ENCODE measurements at places on chromosomes 12 and 14. TPM values are rescaled to one million over a fixed set of nuclear protein-coding genes. Genes with fewer than 3 reads are reported as not detected.

Gene DDX23
- 96.2 TPM for total RNA-seq

Gene CFAP251
- 0.80 TPM for total RNA-seq

Gene MYO1A
- 0.36 TPM for total RNA-seq

Gene PRR4
- 3.7 TPM for total RNA-seq

Gene OAS1
- 0.56 TPM for total RNA-seq

Gene FAIM2
- total RNA-seq: not detected

Gene CPNE6
- total RNA-seq: not detected

Gene RAB21
- 53.7 TPM for total RNA-seq

Gene LRRC10
- not detected for total RNA-seq

- peak; percentile 76 for DNase-seq
Observed at GRCh38 chr12:110846615-110847566, at the start of gene CCDC63. Gene CCDC63 (plus strand): TSS chr12:110846987. CDS start chr12:110852955, 5,968 bp downstream.

DNA sequence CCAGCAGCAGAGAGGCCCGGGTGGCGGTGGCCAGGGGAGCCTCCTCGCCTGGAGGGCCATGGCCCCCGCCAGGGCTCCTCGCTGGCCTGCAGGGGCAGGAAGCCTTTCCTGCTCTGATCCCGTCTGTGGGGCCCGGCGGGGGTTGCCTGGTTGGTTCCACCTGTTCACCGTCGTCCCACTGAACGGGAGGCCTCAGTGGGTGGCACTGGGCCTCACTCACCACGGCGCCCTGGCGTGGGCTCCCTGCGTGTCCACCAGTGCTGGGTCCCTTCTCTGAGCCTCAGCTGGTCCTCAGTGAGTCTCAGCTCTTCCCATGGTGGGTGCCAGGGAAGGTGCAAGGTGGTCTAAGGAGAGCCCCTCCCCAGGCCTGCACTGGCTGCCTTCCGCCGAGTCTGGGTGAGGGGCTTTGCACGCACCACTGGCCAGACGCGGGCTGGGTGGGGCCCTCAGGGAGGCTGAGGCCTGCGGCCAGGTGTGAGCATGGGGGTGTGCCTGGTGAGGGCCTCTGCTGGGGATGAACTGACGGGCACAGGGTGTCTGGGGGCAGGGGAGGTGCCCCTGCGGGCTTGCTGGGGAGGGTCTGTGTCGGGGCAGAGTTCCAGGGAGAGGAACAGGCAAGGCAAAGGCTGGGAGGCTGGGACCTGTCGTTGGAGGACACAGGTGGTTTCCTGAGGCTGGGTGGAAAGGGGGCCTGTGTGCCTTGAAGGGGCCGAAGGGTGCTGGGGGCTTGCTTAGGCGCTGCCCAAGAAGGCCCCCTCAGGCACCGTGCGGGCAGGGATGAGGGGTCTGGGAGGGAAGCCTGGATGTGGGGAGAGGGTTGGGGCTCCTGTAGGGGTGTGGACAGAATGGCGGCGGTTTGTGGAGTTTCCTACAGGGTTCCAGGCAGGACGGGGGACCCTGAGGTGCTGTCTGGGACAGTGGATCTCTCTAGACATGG lies 339.8 kb downstream of the TMEM121 start:
- no peak for DNase-seq

DNA sequence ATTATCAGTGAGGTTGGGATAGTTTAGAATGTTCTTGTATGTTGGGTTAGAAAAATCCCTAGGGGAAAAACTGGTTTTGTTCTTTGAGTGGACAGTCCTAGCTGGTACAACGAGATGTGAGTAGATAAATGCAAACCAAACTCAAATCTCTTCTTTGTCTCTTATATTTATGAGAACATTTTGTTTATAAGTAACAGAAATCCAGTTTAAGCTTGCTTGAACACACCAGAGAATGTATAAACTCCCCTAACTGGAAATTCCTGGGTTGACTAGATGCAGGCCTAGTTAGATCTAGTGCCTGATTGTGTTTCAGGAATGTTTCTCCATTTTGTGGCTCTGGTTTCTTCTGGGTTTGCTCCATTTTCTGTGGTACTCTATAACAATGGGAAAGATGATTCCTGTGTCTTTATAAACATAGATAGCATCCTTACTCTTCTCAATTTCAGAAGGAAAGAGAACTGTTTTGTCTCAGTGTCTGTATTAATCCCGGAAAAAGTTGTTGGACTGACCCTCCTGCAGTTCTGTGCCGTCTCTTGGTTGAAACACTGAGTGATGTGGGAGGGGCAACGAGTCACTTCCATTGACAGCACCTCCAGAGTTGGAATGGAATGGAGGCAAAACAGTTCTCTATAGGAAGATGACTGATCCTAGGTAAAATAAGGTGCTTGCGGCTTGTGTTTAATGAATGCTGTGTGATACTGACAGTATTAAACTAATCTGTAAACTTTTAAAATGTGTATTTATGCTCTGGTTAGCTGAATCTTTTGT lies 244.8 kb downstream of the TMTC2 start:
- DNase-seq: no peak

DNA sequence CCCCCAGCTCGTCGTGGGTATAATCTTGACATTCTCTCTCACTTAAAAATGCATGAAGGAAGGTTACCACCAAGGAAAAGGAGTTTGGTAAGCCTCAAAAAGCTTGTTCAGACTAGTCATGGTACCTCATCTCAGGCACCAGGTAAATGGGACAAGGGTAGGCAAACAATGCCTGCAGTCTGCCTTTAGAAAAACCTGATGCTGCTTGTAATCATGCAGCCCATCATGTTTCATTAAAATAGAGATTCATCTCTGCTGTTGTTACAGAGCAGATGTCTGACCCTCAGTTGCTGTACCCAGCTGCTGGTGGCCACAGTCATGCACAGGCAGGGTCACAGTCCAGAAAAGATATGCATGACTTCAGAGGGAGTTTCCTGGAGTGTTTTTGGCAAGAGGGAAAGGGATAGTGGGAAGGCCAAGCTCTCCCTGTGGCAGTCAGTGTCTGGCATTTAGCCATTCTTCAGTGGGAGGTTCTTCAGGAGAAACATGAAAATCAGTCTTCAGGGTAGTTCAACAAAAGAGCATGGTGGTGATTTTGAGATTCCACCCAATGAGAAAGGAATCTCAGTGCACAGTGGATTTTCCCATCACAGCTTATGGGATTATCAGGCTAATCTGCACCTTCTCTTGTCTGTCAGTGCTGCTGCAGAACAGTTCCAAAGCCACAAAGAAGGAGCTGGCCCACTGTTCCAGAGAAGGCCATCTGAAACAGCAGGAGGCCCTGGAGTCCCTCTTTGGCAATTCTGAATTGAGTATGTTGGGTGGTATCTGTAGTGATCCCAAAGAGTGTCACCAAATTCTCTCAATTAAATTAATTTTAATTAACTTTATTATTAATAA lies 202.7 kb upstream of the FRMD6 start:
- DNase-seq: no peak

- no peak for DNase-seq
Observed at GRCh38 chr12:117143008-117143532, 43.9 kb upstream of the TESC start.

DNA sequence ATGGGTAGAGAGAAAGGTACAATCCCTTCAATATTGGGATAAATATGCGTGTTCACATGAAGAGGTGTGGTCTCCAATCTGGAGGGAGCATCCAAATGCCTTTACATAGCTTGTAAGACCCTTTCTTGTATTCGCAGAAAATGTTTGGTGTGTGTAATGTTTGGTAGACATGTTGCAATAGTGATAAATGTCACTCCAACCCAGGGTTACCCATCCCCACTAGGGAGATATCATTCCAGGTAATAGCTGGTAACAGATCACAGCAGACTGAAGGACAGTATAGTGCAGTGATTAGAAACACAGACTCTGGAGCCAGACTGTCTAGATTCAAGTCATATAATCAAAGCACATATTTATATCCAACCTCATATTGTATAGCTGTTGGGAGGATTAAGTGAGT lies 733.6 kb upstream of the TBX3 start:
- no peak for DNase-seq

GRCh38 chr14:32331206-32331605 lies 2.1 kb downstream of the AKAP6 start:
- no peak for DNase-seq

GRCh38 chr14:72855913-72856312 lies 38.0 kb downstream of the DPF3 start:
- DNase-seq: no peak

GRCh38 chr12:100566887-100567637 lies 6.4 kb upstream of the GAS2L3 start:
- no peak for DNase-seq

DNA sequence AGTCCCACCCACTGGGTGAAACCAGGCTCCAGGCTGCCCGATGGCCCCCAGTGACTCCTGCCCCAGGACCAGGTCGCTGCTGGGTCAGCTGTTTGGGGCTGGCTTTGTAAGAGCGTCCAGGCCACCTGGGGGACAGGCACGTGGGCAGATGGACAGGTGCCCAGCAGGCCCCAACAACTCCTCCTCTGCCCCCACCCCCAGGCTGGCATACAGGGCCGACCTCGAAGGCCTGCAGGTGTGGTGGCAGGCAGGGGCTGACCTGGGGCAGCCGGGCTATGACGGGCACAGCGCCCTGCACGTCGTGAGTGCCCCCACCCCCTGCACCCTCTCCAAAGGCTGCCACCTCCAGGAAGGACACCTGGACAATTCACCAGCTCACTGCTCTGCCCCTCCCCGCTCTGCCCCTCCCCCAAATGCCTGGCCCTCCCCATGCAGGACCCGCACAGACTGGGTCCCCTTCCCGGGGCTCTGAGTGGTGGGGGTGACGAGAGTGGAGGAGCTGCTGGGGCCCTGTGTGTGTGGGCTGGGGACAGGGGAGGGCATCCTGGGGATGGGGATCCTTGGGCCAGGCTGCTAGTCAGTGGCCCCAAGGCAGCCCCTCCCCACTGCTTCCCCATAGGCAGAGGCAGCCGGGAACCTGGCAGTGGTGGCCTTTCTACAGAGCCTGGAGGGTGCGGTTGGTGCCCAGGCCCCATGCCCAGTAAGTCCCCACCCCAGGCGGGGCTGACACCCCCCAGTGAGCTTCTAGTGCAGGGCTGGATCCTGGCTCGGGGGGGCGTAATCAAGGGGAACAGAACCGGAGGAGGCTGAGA lies 26.0 kb downstream of the ASPG start:
- DNase-seq: no peak

GRCh38 chr12:11023387-11023786 lies 967 bp upstream of the TAS2R19 start:
- no peak for DNase-seq

DNA sequence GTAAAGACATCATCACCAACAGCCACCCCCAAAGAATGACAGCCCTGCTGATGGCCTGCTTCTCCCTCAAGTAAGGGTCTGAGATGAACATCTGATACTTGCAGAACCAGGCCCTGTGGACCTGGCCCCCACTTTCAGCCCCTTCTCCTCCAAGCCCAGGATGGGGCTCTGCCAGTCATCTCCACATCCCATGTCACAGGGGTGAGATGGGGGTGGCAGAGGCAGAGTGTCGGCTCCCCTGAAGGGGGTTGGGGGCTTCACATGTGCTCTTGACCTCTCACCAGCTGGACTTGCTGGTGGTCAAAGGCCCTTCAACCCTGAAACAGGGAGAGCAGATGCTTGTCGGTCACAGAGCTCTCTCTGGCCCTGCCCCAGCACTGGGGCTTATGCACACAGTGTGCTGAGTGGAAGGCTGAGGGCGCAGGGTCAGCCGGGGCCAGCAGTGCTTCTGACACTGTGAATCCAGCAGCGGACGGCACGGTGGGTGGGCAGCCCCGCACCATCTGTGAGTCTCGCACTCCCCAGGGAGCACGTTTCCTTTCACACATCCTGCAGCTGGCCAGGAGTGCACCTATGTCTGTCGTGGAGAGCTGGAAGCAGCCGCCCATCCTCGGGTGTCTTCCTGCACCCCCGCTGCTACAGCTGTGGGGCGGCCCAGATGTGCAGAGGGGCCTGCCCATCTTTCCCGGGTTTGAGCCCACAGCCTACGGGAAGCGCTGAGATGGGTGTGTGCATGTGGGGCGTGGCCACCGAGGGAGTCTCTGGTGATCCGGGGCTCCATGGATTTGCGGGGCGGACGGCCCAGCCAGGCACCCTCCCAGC lies 94.3 kb downstream of the ADGRD1 start:
- no peak for DNase-seq

DNA sequence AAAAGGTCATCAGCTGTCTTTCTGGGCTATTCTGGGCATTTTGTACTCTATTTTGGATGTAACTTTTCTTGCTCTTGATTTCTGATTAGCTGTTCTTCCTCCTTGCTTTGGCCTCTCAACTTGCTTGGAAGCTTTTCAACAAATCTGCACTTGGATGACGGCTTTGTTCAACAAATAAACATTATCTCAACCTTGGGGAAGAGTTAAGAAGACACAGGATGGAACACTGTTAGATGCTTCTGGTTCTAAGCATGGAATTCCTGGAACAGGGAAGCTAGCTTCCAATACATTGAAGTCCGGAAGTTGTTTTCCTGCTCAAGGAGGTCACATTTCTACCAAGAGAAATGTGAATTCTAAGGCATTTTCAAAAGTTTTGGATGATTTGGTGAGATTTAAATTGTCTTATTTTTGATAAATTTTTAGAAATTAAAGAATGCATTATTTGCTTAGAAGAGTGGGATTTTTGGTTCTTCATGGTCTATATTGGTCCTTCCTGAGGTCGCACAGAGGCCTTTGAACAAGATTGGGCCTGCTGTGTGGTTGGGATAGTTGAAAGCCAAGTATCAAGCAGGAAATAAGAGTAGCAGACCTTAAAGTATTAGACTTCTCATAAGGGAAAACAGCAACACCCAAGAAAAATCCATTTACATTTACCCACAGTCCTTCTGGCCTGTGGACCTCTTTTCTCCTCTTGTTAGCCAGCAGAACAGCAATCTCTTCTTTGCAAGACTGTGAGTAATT lies 59.2 kb downstream of the PPFIBP1 start:
- DNase-seq: no peak

DNA sequence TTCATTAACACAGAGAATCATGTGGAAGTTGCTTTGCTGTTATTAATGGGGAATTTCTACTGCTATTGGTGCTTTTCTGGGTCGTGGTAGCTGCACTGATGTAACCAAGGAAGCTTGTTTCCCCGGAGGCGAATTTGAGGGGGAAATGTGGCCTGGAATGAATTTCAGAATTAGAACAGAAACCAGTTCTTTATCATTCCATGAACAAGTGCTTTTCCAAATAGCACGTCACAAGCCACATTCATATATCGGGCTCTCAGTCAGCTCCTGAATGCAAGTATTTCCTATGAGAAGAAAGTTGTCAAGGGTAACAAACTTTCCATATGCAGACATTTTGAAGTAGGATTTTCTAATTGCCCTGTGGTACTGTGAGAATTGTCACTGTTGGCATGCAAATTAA lies 1353.2 kb downstream of the AACS start:
- DNase-seq: no peak

- DNase-seq: no peak
Observed at GRCh38 chr12:18595412-18595811, 142.4 kb downstream of the PLCZ1 start.

GRCh38 chr12:49131894-49132461 lies 783 bp upstream of the TUBA1B start:
- no peak for DNase-seq

GRCh38 chr12:115440438-115440837 lies 756.5 kb upstream of the TBX3 start:
- no peak for DNase-seq

All from endothelial cell (in vitro differentiated cells).